Left lung (tissue), 14 donors: ENCODE measurements at places on chromosomes 5 and 9. TPM values are rescaled to one million over a fixed set of nuclear protein-coding genes. Genes with fewer than 3 reads are reported as not detected.

DNA sequence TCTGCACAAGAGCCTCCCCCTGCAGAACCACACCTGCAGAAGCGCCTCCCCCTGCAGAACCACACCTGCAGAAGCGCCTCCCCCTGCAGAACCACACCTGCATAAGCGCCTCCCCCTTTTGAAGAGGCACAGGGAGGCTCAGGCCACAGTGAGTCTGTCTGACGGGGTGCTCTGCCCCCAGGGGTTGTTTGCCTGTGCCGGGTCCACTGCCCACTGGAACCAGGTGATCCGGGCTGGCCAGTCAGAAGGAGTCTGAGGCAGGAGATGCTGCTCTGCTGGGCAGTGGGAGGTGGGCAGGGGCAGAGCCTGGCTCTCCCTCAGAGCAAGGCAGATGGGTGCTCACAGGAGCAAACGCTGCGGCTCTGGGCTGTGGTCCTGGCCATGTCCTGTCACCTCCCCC, 60.8 kb upstream of the RNU6ATAC start:
- H3K27ac ChIP-seq: no peak overlapping the region
- no peak overlapping the region for H3K4me3 ChIP-seq
- H3K36me3 ChIP-seq: no peaks in the 10 kb centered on the region
- H3K4me1 ChIP-seq: peaks cover 11% of the 10 kb centered on the region

- H3K4me1 ChIP-seq: peaks cover 4% of the 10 kb centered on the region
- H3K36me3 ChIP-seq: no peaks in the 10 kb centered on the region
- no peaks in the 10 kb centered on the region for H3K27me3 ChIP-seq
- no peak overlapping the region for H3K4me3 ChIP-seq
Observed at GRCh38 chr9:136631038-136632000, 31.4 kb upstream of the EGFL7 start.

DNA sequence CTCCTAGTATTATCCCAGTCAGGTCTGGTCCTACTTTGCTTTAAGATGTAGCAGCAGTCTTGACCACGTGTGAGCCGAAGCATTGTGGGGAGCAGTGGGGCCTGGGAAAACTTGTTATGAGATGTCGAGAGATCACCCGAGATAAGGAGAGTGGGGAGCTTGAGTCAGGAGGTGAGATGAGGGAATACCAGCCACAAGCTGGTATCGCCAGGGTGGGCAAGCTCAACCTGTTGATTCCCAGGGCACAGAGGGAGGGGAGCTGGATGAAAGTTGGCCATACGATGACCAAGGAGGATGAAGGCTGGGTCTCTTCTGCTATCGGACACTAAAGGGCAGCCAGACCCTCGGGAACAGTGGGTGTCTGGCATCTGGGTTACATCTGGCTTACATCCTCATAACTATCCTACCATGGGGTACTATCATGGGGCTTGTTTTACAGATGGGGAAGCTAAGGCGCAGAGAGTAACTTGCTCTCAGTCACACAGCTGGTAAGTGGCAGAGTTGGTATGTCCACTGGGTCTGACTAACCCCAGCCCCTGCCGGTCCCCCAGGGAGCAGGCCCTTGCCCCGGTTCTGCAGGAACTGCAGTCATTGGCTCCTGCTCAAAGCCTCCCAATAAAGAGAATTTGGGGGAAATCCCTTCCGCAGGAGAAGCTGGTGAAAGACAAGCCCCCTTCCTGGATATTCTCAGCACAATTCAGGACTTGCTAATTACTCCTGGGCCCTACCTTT, 13.4 kb upstream of the TIFAB start:
- peaks cover 7% of the 10 kb centered on the region for H3K27me3 ChIP-seq
- H3K27ac ChIP-seq: no peak overlapping the region
- H3K36me3 ChIP-seq: no peaks in the 10 kb centered on the region
- no peak overlapping the region for H3K4me3 ChIP-seq
- DNase-seq: no peak

DNA sequence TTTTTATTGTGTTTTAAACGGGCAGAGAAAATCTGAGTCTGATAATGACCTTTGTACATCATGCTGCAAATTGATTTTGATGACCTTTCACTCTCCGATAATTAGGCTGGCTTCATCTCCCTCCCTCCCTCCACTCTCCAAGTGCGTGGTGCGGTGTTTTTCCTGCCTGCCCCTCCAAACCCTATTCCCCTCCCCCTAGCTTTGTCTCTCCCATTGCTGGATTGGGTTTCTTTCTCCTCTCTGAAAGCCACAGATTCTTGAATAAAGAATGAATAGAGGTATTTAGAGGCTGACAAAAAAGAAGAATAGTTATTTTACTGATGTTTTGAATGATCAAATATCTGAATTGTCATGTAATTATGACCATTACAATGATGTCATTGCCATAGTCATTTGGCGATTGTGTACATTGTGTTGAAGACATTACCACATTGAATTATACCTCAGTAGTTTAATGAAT, 571.1 kb upstream of the ZNF608 start:
- no peak overlapping the region for H3K4me3 ChIP-seq
- no peak for DNase-seq
- H3K4me1 ChIP-seq: no peaks in the 10 kb centered on the region

DNA sequence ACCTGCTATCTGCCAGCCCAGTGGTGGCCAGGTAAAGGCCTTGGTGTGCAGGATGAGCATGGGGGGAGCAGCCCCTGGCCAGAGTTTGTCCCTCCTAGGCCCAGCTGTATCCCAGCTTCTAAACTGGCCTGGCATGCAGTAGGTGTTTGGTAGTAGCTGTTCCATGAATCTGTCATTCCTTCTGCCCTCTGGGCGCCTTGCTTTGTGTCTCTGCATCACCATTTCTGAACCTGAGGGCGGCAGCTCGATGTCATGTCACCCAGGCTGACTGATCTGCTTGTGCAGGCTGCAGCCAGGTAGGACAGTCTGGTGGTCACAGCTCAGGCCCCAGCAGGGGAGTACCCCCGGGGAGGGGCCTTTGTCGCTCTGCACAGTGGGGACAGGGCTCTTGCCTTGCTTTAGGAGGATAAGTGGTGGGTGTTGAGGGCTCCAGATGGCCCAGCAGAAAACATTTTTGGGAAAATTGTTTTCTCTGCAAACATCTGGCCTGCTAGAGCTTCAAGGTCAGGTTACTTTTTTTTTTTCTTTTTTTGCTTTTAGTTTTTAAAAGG, 4.6 kb upstream of the SUSD3 start:
- no peaks in the 10 kb centered on the region for H3K27me3 ChIP-seq
- H3K4me1 ChIP-seq: peaks cover 43% of the 10 kb centered on the region
- no peak overlapping the region for H3K27ac ChIP-seq
- H3K36me3 ChIP-seq: no peaks in the 10 kb centered on the region
- no peak overlapping the region for H3K4me3 ChIP-seq
- no peak for DNase-seq

IL31RA gene
- total RNA-seq: 0.55 TPM

DNA sequence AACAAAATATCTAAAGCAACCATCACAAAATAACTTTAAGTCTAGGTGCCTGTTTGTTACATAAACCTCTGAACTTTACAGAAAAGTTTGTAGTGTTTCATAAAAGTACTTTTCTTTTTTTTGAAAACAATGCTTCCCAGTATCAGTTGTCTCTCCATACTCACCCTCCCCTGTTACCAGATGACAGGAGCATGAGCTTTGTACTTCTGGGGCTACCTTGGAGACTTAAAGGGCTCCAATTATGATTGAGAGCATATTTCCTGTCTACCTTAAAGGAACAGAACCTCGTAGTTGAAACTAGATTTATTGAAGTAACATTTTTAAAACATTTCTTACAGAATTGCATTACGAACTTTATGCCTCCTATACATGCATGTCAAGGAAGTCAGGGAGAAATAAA, 55.4 kb upstream of the PPP1R2B start:
- DNase-seq: no peak
- H3K4me3 ChIP-seq: no peak overlapping the region
- no peaks in the 10 kb centered on the region for H3K4me1 ChIP-seq

GRCh38 chr5:58477760-58478376, 13.4 kb upstream of the GAPT start:
- H3K4me1 ChIP-seq: peaks cover 9% of the 10 kb centered on the region
- H3K27ac ChIP-seq: no peak overlapping the region
- no peak for DNase-seq
- no peaks in the 10 kb centered on the region for H3K27me3 ChIP-seq

- H3K4me1 ChIP-seq: peaks cover 4% of the 10 kb centered on the region
- DNase-seq: peak; percentile 3
- peak overlapping the region; percentile 86 for H3K27ac ChIP-seq
- peak overlapping the region; percentile 61 for H3K4me3 ChIP-seq
- H3K36me3 ChIP-seq: no peaks in the 10 kb centered on the region
Observed at GRCh38 chr9:68706363-68707201, 1.5 kb downstream of the PIP5K1B start.

- no peak overlapping the region for H3K4me3 ChIP-seq
- H3K27me3 ChIP-seq: no peaks in the 10 kb centered on the region
- no peaks in the 10 kb centered on the region for H3K4me1 ChIP-seq
- no peak for DNase-seq
- H3K36me3 ChIP-seq: no peaks in the 10 kb centered on the region
Observed at GRCh38 chr5:69024241-69024651, 69.6 kb upstream of the SLC30A5 start.

GRCh38 chr9:68678430-68678829, 26.6 kb upstream of the PIP5K1B start:
- no peaks in the 10 kb centered on the region for H3K4me1 ChIP-seq
- no peak overlapping the region for H3K27ac ChIP-seq
- DNase-seq: no peak

GRCh38 chr9:125233678-125234077, 7.5 kb downstream of the HSPA5 start:
- no peaks in the 10 kb centered on the region for H3K27me3 ChIP-seq
- H3K4me1 ChIP-seq: peaks cover 46% of the 10 kb centered on the region
- peaks cover 87% of the 10 kb centered on the region for H3K36me3 ChIP-seq
- DNase-seq: no peak
- no peak overlapping the region for H3K27ac ChIP-seq
- H3K4me3 ChIP-seq: no peak overlapping the region

DNA sequence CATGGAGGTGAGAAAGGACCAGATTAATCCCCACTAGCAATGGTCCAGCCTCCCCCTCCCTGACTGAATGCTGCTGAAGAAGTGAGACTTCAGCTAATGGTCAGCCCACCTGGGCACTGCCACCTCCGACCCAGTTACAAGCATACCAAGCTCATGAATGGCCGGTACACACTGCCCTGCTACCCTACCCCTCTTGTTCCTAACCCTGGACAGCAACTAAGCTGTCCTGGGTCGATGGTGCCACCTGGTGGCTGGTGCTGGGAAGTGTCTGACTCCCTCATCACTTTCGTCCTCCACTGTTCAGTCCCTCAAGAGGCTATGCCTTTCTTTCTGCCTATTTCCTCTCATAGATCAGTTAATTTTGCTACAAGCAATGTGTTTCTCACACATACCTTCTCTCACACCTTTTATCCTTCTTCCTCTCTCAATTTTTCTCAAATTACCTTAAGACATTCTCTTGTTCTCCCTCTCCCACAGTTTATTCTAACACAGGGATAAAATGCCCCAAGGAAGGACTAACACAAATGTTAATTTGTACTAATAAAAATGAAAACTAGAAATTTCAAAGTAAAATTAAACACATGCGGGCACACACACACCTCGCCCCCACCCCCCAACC, 42.4 kb downstream of the PAX5 start:
- H3K27ac ChIP-seq: no peak overlapping the region
- peaks cover 89% of the 10 kb centered on the region for H3K27me3 ChIP-seq
- peaks cover under 1% of the 10 kb centered on the region for H3K4me1 ChIP-seq

- H3K27ac ChIP-seq: no peak overlapping the region
- no peaks in the 10 kb centered on the region for H3K27me3 ChIP-seq
- no peaks in the 10 kb centered on the region for H3K36me3 ChIP-seq
- H3K4me3 ChIP-seq: no peak overlapping the region
- no peaks in the 10 kb centered on the region for H3K4me1 ChIP-seq
- DNase-seq: no peak
Observed at GRCh38 chr9:18461496-18461895, 12.5 kb upstream of the ADAMTSL1 start.

DNA sequence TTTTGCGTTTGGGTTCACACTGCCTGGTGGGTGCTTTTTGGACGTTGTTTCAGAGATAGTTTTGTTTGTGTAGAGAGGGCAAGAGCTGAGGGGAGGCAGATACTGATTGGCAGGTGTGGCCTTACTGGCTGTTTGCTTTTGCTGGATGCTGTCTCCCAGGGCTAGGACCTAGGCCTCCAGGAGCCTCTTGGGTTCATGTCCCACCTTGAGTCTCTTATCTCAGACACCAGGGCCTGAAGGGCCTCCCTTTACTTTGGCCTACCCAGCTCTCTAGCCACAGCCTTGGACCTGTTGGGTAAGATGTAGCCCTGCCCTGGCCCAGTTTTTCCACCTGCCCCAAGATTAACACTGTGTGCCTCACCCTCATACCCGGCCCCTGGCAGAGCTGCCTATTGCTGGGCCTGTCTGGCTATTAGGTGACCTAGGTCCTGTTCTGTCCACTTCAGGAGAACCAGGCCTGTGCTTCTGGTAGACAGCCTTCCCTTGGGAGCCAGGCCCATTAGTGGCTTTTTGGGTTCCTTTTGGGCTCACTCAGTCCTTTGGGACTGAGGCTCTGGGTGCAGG, 13.4 kb downstream of the PTPA start:
- DNase-seq: no peak
- no peaks in the 10 kb centered on the region for H3K4me1 ChIP-seq
- no peak overlapping the region for H3K4me3 ChIP-seq
- peaks cover 80% of the 10 kb centered on the region for H3K36me3 ChIP-seq

- no peaks in the 10 kb centered on the region for H3K27me3 ChIP-seq
- H3K4me3 ChIP-seq: no peak overlapping the region
- no peak for DNase-seq
- H3K4me1 ChIP-seq: no peaks in the 10 kb centered on the region
- H3K36me3 ChIP-seq: no peaks in the 10 kb centered on the region
Observed at GRCh38 chr9:16499892-16500291, 370.6 kb downstream of the BNC2 start.

ASPN gene
- 27.5 TPM for total RNA-seq

IFNB1 gene
- total RNA-seq: not detected

DNA sequence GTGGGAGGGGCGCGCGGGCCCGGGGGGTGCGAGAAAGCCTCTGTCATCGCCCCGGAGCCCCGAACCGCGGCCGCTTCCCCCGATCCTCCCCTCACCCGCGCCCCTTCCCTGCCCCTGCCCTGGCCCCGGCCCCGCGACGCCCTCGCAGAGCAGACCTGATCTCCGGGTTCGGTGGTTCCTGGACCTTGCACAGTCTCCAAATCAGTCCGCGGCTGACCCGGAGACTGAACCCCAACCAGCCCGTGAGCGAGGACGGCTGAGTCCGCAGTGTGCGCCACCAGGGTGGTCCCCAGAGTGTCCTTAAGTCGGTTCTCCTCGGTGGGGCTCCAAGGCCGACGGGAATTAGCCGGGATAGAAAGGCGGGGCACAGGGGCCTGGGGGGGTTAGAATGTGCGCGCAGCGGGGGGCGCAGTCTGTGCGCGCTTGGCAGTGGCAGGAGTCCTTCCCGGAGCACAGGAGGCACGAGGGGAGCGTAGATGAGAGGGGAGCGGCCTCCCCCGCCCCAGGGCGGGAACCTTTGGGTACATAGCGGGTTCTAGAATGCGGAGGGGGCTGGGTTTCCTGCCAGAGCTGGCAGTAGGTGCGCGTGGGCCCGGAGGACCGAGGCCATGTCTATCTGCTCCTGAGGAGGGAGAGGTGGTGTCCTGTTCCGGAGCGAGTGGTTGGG, 779 bp downstream of the PKN3 start:
- H3K27ac ChIP-seq: peak overlapping the region; percentile 83
- H3K4me3 ChIP-seq: peak overlapping the region; percentile 80
- H3K27me3 ChIP-seq: no peaks in the 10 kb centered on the region
- no peak for DNase-seq
- H3K36me3 ChIP-seq: no peaks in the 10 kb centered on the region
- peaks cover 28% of the 10 kb centered on the region for H3K4me1 ChIP-seq
